ENCODE measurements at places on chromosomes 1 and 21.

DNA sequence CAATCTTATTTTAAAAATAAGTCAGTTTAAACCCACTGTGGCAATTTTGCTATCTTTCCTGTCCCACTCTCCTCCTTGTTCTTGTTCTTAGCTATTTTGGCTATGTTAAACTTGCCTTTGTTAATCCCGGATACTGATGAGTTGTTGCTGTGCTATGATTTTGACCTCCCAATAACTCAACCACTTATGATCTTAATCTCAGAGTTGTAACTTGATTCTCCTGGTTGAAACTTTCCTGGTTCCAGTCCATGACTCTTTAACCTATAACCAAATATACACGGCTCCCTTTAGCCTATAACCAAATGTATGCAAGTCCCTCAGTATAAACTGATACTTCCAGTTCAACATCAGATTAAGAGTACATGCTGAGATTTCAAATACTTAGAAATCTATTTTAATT lies 15.6 kb upstream of the ACADM start:
- DNase-seq: no peak

DNA sequence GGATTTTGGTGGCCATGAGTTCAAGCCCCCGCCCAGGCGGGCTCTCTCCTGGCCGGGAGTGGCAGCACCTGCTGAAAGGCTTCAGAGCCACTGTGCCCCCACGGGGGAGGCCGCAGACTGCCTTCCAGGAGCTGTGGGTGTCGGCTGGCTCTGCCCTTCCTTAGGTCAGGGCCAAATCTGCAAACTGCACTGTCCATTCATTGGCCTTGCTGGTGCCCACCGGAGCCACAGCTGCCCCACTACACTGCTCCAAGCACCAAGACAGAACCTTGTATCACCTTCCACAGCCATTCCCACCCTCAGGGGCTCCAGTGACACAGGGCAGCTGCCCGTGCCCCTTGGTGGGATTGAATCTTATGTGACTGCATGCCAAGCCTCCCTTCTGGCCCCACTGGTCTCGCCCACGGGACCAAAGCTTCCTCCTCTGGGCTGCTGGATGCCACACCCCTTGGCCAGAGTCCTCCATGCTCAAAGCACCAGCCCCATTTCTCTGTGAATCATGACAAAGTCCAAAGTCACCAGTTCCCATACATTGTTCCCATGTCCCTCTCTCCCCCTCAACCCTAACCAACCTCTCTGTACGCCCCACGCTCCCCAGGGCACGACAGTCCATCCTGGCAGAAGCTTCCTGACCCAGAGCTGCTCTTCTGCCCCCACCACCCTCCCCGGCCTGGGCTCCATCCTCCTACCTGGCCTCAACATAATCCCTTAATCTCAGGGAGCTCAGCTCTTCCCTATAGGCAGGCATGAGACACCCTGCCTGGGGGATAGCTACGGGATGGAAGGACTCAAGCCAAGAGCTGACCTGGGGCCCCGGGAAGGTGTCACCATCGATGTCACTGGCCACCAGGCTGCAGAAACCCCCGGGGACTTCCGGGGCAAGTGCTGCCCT lies 20.9 kb upstream of the GPR153 start:
- DNase-seq: no peak

GRCh38 chr1:15218287-15219279 lies 28.4 kb upstream of the FHAD1 start:
- peak; percentile 79 for DNase-seq

DNA sequence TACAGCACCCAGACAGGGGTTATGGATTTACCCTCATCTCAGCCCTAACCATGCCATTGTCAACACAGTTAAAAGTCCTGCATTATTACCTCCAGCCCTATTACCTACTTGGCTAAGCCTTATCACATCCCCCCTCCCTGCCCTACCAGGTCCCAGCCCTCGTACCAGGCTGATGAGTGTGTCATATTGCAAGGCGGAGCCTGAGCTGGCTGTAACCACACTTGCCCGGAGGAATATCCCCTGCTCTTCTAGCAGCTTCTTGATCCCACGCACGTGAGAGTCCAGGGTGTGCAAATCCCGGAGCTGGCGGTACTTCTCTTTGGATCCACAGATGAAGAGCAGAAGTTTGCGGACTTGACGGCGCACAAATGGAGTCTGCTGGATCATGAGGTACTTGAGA lies 87.4 kb downstream of the UBR4 start:
- no peak for DNase-seq

All from suppressor macrophage treated with lipopolysaccharide for 1 hour (primary cell).